ENCODE measurements at places on chromosomes 3 and 15.

GRCh38 chr3:131702146-131702545 is 199.4 kb upstream of the MRPL3 start:
- no peak for DNase-seq

DNA sequence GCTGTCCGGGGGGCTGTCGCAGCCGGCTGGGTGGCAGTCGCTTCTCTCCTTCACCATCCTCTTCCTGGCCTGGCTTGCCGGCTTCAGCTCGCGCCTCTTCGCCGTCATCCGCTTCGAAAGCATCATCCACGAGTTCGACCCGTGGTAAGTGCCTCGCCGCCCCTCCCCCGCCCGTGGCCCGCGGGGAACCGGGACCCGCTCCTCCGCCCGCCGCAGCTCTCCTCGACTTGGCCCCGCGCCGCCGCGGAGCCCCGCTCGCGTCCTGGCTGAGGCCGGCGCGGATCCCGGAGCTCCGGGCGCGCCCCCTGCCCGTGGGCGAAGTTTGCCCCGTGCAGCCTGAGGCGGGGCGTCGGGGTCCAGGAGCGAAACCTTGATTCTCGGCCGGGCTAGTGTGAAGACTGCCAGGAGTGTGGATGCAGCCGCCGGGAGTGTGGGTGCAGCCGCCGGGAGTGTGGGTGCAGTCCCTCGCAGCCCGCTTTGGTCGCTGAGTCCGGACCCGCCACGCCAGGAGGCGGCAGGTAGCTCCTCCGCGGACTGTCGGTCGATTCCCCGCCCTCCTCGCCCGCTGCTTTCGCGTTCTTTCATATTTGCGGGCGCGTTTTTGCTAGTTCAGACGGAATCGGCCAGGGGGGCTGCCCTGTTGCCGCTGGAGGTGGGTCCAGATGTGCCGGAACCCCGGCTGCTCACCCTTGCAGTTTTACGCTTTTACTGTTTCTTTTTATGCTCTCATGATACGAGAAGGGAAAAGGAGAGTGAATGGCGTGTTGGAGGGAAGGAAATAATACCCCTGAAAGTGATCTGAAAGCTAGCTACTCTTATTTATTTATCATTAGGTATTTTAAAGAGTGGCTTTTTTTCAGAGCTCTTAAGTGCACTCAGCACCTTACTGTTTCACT is 692 bp downstream of the STT3B start:
- no peak for DNase-seq

GRCh38 chr3:184311633-184312032 is 2.8 kb upstream of the EIF4G1 start:
- no peak for DNase-seq

DNA sequence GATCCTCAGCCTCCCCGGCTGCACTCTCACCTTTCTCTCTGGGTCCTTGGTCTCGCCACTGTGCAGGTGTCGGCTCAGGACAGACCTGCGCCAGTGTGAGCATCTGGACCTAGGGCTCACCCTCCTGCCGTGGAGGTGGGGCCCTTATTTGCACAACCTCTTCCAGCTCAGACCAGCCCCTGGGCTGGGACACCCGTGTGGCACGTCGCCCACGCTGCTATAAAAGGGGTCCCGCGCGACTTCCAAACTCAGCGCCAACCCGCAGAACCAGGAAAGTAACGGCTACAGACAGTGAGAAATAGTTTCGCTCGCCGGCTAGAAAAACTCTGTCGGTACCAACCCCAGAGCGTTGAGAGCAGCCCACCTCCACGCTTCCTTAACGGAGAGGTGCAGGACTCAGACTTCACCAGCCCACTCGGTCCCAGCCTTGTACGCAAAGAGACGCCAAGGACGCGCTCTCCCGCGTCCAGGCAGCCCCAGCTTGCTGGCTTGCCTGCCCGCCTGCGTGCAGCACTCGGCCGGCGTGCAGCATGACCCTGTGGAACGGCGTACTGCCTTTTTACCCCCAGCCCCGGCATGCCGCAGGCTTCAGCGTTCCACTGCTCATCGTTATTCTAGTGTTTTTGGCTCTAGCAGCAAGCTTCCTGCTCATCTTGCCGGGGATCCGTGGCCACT is at the start of the genes DUOX2 and DUOXA2:
DUOX2 (minus strand) TSS at position 97 of the 675 bp plus-strand sequence. CDS start 761 bp downstream, outside the sequence.
DUOXA2 (plus strand) TSS at position 251 of the 675 bp plus-strand sequence; CDS start at position 531, 280 bp downstream.
- no peak for DNase-seq

DNA sequence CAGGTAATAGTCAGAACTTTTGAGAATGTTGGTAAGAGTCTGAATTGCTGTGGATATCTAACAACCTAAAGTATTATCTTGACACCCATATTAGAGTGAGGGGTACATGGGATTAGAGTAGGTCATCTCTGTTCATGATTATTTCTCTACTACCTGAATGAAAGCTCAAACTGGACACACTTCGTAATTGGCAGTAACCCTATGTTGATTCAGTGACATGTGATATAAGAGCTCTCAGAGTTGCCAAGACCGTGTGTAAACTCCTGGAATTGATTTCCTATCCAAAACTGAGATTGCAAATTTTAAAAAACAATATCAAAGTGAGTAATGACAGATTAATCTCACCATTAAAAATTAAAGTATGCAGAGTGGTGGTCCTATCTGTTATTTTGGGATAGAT is 214.8 kb upstream of the ARHGEF26 start:
- no peak for DNase-seq

DNA sequence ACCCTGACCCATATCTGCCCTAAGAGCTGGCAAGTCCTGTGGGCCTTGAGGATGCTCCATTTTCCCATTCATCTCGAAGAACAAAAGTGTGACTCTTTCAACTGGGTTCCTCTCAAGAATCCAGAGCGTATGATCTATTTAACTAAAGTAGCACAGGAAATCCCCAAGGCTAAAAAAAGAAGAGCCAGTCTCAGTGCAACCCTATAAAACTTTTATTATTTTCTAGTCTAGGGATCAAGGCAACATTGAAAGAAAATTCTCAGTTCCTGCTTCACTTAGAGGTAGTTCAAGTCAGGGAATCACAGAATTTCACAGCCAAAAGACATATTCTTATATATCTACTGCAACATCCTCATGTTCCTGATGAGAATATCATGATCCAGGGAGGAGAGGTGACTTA is 51.6 kb upstream of the GRM7 start:
- no peak for DNase-seq

All from stimulated activated CD8-positive, alpha-beta memory T cell treated with anti-CD3 and anti-CD28 coated beads, Interleukin-4, amount 100 ng/mL, for 1 hour (primary cell).